NCI-H524 treated with DMSO at 0.1 percent for 48 hours (cell line): ENCODE measurements at places on chromosomes 1 and 21.
A peak's percentile ranks its signal among the peaks of the same experiment; 100 is the strongest.

- DNase-seq: no peak
Observed at GRCh38 chr1:98965394-98965793, 39.3 kb downstream of the PLPPR5 start.

GRCh38 chr1:55969322-55969721 is 610.0 kb downstream of the PLPP3 start:
- DNase-seq: no peak

GRCh38 chr1:178541829-178542553 is 29.1 kb downstream of the TEX35 start:
- no peak for DNase-seq

GRCh38 chr21:15022608-15023261 is 42.1 kb downstream of the NRIP1 start:
- DNase-seq: no peak

DNA sequence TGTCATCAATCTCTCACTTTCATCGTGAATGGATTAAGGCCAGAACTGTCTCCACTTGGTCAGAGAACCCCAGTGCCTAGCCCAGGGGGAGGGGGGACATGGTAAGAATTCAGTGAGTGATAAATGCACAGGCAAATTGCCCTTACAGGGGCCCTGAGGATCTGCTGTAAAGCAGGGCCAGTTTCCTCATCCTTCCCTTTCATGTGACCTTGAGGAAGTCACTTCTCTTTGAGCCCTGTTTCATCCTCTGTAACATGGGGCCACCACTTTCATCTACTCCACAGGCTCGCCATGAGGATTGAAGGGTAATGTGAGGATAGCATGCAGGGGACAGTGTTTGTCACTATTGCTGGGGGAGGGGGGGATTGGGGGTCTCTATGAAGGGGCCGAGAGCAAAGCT is 28.1 kb upstream of the C1QA start:
- DNase-seq: no peak

- no peak for DNase-seq
Observed at GRCh38 chr1:163922743-163923201, 601.0 kb downstream of the NUF2 start.

- DNase-seq: no peak
Observed at GRCh38 chr1:22239378-22239777, 96.5 kb upstream of the WNT4 start.

GRCh38 chr1:99758073-99758511 is 8.3 kb downstream of the FRRS1 start:
- no peak for DNase-seq

GRCh38 chr1:181541458-181541857 is 58.1 kb downstream of the CACNA1E start:
- no peak for DNase-seq

DNA sequence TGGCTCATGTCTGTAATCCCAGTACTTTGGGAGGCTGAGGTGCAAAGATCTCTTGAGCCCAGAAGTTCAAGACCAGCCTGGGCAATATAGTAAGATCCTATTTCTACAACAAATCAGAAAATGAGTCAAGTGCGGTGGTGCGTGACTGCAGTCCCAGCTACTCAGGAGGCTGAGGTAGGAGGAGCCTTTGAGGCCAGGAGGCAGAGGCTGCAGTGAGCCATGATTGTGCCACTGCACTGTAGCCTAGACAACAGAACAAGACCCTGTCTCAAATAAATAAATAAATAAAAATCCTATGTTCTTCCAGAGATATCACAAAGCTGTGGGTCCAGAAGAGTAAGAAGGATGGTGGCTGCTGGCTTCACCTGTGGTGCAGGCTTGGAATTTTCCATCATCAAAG is 22.1 kb downstream of the CDA start:
- DNase-seq: no peak

GRCh38 chr1:28132171-28133167 is 44.0 kb downstream of the PTAFR start:
- DNase-seq: no peak

- DNase-seq: no peak
Observed at GRCh38 chr1:184031409-184032107, 6.0 kb downstream of the COLGALT2 start.

DNA sequence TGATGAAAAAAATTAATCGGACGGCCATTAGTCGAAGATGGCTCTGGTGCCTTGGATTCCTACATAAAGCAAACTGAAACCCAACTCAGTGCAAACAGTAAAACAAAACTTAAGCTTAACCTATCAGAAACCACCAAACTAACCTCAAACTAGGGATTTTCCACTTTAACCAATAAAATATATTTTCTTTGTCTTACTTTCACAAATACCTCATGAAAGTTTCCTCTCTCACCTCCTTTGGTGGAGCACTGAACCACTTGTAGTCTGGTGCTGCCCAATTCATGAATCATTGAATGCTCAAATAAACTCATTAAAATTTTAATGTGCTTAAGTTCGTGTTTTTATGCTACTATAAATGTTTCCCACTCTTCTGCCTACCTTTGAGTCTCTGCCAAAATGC is 7.0 kb downstream of the ADORA3 start:
- no peak for DNase-seq

DNA sequence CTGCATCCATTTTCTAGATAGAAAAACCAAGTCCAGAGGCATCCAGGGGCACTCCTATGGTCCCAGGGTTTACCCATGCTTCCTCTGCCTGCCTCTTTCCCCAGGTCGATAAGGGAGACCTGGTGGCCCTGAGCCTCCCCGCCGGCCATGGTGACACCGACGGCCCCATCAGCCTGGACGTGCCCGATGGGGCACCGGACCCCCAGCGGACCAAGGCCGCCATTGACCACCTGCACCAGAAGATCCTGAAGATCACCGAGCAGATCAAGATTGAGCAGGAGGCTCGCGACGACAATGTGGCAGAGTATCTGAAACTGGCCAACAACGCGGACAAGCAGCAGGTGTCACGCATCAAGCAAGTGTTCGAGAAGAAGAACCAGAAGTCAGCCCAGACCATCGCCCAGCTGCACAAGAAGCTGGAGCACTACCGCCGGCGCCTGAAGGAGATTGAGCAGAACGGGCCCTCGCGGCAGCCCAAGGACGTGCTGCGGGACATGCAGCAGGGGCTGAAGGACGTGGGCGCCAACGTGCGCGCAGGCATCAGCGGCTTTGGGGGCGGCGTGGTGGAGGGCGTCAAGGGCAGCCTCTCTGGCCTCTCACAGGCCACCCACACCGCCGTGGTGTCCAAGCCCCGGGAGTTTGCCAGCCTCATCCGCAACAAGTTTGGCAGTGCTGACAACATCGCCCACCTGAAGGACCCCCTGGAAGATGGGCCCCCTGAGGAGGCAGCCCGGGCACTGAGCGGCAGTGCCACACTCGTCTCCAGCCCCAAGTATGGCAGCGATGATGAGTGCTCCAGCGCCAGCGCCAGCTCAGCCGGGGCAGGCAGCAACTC is 41.3 kb downstream of the TMCC2 start:
- no peak for DNase-seq

DNA sequence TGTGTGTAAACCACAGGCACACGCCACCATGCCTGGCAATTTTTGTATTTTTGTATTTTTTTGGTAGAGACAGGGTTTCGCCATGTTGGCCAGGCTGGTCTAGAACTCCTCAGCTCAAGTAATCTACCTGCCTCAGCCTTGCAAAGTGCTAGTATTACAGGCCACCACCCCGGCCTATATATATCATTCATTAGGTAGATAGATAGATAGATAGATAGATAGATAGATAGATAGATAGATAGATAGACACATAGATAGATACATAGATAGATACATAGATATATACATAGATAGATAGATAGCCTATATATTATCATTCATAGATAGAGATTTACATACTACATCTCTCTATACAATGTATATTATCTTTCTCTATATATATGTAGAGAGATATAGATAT is 46.0 kb downstream of the VANGL1 start:
- DNase-seq: no peak

- DNase-seq: no peak
Observed at GRCh38 chr1:28540651-28541050, 12.2 kb upstream of the TRNAU1AP start.

- DNase-seq: no peak
Observed at GRCh38 chr1:215181518-215181917, 99.0 kb downstream of the KCNK2 start.

DNA sequence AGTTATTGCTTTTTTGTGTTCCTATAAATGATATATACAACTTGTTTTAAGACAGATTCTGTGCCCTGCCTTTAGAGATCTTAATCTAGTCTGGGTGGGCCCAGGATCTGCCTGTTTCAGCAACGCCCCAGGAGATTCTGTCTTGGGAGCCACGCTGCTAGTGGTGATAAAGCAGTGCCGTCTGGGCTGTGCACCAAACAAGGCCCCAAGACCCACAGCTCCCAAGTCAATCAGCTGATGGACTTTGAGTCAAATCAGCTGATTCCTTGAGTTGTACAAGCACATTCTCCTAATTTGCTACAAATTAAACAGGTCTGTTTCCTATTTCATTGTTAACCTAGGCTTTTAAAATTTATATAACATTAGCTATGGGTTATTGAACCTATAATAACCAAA is 15.7 kb upstream of the SLC44A3 start:
- no peak for DNase-seq

GRCh38 chr1:17116643-17117042 is 2.6 kb downstream of the PADI2 start:
- DNase-seq: no peak

- DNase-seq: no peak
Observed at GRCh38 chr21:28818663-28819278, 173.9 kb downstream of the LTN1 start.

- no peak for DNase-seq
Observed at GRCh38 chr21:38843806-38844503, 38.2 kb downstream of the ETS2 start.

- DNase-seq: peak; percentile 50
Observed at GRCh38 chr21:42760951-42761751, 107.7 kb downstream of the PDE9A start.

- no peak for DNase-seq
Observed at GRCh38 chr1:39230261-39231190, 26.0 kb downstream of the MACF1 start.

- no peak for DNase-seq
Observed at GRCh38 chr1:235244974-235245592, 82.9 kb downstream of the ARID4B start.

- no peak for DNase-seq
Observed at GRCh38 chr1:7485826-7486225, 285.3 kb upstream of the VAMP3 start.

- DNase-seq: no peak
Observed at GRCh38 chr1:224089583-224089982, 24.3 kb upstream of the FBXO28 start.

GRCh38 chr1:198015309-198015708 is 98.1 kb downstream of the LHX9 start:
- no peak for DNase-seq

DNA sequence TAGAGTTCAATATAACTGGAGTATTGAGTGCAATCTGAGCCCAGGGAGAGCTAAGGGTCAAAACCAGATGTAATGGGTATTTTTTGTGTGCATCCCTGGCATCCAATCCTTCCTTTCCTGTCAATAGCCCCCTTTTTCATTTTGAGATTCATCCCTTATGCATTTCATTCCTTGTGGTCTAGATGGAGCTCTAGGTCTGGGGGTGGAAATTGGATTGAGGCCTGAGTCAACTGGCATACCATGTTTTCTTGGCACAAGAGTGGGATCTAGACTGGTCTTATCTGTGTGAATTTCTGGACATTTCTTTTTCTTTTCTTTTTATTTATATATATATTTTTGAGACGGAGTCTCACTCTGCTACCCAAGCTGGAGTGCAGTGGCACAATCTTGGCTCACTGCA is 67.3 kb upstream of the RAB3GAP2 start:
- no peak for DNase-seq

- DNase-seq: no peak
Observed at GRCh38 chr1:94883691-94884090, 43.2 kb downstream of the CNN3 start.

DNA sequence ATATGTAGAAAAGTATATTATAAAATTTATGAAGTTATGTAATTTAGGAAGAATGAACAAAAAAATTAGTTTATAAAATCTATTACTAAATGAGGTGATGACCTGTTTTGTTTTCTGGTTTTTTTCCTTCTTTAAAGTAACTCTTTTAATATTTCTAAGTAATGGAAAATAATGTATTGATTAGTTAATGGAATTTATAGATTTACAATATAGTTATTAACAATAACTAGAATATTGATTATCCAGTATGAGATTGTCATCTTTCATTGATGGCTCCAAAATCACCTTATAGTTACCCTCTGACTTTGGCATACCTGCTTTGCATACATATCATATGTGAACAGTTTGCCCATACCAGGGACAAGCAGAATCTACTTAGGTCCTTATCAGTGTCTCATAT is 23.4 kb downstream of the CAMSAP2 start:
- no peak for DNase-seq

- no peak for DNase-seq
Observed at GRCh38 chr1:195005338-195005737, 1602.9 kb downstream of the KCNT2 start.

DNA sequence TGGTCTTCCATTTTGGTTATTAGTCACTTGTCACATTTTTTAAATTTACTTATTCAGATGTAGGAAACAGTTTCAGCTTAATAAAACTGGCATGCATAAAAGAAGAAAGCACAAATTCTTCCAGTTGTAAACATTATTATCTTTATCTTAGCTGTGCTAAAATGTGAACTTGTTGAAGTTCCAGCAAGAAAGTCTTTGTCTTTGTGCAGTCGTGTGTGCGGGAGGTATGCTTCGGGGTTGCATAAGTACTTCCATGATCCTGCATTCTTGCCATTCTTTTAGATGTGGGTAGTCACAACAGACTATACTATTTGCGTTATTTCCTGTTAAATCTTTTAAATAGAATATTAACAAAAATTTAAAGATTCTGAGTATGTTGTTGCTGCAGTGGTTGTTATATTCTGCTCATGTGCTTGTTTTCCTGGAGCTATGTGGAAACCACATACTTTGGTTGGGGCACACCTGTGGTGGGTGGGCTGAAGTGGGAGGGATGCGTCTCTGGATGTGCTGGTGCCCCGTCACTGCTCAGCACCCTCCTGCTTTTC is 49.9 kb downstream of the CBS start:
- no peak for DNase-seq

DNA sequence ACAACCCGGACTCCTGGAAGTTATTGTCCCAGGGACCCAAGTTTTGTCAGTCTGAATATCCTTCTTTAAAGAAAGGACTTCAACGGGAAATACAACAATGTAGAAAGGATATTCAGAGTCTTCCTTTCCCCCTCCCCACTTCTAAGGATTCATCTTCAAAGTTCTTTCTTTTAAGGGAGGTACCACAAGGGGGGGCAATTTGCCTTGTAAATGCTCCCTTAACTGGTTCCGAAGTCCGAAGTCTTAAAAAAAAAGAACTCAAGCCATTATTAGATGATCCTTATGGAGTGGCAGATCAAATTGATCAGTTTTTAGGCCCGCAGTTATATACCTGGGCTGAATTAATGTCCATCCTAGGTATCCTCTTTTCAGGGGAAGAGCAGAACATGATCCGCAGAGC is 47.0 kb downstream of the SERINC2 start:
- DNase-seq: no peak
